ENCODE measurements at places on chromosomes 12 and 14.

GRCh38 chr12:119406308-119406707 lies 71.8 kb downstream of the CCDC60 start:
- DNase-seq, result no peak

GRCh38 chr14:59160506-59160905 lies 28.0 kb upstream of the DAAM1 start:
- DNase-seq, result no peak

DNA sequence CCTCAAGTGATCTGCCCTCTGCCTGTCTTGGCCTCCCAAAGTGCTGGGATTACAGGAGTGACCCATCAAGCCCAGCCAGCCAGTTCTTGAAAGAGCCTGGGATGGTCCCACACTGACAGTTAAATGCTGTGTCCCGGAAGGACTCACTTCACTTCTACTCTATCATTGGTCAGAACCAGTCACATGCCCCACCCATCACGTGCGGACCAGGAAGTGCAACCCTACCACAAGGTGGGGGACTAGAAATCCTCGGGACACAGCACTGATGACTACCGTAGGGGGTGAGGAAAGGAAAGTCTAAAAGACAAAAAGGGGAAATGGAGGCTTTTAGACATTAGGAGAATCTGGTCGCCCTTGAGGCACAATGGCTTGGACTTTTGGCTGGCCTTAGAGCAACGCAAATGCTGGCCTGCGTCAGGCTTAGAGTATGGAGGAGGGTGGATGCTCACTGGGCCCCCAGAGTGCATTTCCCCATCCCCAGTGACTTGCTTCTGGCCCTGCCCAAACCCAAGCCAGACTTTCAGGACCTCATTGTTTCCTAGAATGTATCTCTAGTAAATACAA lies 207.7 kb downstream of the TTC8 start:
- no peak for DNase-seq

DNA sequence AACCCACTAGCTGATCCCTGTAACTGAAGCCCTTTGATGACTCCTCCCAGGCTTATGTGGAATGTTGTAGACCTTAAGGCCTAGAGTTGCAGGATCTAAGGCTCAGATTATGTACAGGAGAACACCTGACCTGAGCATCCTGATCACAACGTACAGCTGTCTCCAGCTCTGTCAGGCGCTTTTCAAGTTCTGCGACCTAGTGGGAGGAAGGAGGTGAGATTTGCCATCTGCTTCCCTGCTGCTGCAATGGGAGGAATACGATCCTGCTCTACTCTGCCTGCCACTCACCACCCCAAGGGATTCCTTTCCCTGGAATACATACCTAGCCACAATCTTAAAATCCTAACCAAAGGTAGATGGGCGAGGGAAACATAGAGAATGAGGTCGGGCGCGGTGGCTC lies 10.5 kb downstream of the MBD6 start:
- no peak for DNase-seq

DNA sequence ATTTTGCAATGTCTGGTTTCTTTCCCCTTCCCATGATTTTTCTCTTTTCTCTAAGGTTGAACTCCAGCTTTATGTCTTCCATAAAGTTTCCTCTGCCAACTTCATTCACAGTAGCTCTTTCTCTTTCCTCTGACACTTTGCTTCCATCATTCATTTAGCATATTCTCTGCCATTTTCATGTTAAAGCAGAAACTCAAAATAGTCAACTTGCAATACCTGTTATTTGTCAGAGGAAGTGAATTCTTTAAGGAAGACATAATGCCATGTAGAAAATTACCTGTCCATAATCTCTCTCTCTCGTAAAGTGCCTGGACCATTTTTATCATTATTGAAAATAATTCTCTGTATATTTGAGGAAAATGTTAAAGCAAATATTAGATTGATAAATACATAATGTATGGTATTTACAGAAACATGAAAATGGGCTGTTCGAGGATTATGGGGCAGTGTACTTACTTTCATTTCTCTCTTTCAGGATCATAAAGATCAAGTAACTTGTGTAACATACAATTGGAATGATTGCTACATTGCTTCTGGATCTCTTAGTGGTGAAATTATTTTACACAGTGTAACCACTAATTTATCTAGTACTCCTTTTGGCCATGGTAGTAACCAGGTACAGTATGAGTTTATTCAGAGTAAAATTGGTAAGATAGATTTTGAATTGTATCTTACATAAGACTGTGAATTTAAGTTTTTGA lies 12.6 kb downstream of the NEDD1 start:
- DNase-seq, result no peak

DNA sequence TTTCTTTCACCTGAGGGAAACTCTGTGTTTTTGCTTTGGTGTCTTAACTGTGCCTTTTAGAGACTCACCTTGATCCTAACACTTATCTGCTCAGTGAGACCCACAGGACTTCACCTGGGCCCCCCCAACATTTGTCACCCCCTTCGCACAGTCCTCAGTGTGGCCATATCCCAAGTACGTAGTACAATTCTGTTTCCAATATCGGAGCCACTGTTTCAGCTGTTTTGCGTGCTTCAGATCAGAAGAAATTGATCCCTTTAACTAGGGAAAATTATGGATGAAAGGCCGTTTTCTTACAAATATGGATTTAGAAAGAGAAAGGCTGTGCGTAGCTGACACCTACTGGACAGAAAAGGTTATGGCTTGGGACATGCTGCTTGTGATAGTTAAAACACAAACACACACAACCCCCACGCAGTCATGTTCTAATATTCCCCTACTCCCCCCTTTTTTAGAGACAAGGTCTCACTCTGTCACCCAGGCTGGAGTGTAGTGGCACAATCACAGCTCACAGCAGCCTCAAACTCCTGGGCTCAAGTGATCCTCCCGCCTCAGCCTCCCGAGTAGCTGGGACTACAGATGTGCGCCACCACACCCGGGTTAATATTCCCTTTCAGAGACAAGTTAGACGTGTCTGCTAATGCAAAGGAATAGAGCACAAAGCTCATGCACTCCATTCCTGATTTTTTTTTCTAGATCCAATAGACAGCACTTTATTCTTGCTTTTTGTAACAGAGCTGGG lies 3.6 kb upstream of the SLC7A8 start:
- no peak for DNase-seq

- no peak for DNase-seq
Measured at GRCh38 chr12:7756993-7757392, 8.0 kb upstream of the NANOGNB start.

GRCh38 chr12:43973993-43974392 lies 138.1 kb downstream of the TMEM117 start:
- DNase-seq, result no peak

- DNase-seq, result no peak
Measured at GRCh38 chr12:522692-523378, 63.1 kb downstream of the B4GALNT3 start.

DNA sequence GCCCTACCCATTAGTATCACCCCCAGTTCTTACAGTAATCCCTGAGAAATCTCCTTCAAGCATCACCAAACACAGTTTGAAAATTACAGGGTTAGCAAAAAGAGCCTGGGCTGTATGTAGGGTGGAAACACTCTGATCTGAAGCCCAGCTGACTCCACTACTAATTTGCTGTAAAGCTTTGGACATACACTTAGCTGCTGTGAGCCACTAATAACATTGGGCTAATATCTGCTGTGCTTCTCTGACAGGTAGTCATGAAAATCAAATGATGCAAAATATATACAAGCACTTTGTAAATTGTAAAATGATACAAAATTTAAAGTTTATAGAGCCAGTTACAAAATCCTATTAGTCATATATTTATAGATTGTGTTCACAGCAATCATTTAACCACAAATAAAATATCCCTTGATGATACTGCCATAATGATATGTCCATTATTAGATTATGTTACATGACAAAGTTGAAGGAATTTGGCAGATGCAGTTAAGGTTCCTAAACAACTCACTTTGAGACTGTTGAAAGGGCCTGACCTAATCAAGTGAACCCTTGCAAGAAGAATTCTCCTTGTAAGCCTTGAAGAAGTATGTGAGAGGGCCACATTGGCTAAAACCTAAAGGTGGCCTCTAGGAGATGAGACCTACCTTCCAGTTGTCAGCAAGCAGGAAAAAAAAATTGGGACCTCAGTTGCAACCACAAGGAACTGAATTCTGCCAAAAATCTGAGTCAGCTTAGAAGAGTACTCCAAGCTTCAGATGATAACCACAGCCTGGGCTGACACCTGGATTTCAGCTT lies 19.0 kb downstream of the TWF1 start:
- DNase-seq, result no peak

DNA sequence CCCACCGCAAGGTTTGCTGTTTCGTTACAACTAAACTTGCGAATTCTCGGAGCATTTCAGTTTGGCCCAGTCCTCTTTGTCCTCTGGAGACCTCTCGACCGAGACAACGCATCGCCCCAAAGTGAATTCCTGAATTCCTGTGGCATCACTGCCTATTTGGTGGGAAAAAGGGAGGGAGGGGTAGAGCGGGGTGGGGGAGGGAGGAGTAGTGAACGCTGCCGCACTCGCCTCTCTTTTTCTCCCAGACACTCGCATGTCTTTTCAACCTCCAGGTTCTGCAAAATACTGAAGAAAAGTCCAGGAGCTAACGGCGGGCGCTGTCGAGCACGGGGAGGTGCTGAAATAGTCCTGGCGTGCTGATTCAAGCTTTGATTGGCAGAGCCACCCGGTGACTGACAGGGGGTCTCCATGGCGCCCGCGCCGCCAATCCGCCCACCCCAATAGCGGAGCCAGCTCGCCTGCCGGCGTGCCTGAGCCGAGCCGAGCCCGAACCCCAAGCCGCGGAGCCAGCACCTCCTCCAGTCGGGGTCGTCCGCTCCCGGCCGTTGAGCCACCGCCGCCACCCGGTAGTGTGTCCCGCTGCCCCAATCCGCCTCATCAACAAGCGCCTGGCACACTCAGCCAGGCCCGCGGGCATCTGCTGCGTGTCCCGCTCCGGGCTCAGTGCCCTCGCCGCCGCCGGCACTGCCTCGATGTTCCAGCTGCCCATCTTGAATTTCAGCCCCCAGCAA lies at the start of gene SIX6:
Gene SIX6, plus strand, starts transcription at position 440 of the 731 bp plus-strand sequence. Its CDS starts 253 bp downstream, at position 693.
- peak; percentile 21 for DNase-seq

- DNase-seq, result no peak
Measured at GRCh38 chr12:70994217-70994788, 73.8 kb upstream of the PTPRR start.

DNA sequence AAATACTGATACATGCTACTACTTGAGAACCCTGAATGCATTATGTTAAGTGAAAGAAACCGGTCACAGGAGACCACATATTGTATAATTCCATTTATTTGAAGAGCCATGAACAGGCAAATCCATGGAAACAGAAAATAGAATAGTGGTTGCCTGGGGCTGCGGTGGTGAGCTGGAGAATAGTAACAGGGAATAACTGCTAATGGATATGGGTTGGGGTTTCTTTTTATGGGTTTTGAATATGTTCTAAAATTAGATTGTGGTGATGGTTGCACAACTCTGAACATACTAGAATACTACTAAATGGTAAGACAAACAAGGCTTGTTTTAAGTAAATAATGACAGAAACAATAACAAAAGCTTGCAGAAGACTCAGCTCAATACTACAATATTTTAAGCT lies 293.0 kb downstream of the BTG1 start:
- no peak for DNase-seq

DNA sequence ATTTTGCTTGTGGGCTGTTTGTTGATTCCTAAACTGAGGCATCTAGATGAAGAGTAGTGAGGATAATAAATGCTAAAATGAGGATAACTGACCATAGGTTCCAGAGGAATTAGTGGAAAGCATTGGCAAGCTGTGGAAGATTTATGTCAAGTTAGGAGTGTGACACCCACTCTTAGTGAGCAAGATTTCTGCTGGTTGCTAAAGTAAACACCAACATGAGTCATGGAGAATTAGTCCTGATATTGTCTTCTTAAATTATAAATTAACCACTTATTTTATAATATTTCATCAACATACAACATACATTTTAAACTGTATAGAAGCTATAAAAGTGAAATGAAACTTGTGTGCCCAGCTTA lies 328.2 kb downstream of the RPL10L start:
- no peak for DNase-seq

DNA sequence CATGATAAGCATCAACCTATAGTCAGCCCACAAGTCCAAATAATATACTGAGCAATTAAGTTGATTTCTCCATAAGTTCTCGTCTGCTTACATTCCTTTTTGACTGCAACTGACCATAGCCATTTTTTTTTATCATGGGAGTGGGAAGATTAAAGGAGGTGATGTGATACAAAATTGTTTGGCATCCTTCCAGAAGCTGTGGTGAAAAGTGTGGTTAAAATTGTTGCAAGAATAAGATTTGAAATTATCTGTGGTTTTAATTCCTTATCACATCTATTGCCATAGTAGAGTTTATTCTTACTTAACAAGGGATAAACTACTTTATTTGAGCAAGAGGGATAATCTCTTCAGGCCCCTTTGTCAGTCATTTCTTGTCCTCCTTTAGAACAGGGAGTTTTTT lies 50.7 kb downstream of the LIN52 start:
- no peak for DNase-seq

DNA sequence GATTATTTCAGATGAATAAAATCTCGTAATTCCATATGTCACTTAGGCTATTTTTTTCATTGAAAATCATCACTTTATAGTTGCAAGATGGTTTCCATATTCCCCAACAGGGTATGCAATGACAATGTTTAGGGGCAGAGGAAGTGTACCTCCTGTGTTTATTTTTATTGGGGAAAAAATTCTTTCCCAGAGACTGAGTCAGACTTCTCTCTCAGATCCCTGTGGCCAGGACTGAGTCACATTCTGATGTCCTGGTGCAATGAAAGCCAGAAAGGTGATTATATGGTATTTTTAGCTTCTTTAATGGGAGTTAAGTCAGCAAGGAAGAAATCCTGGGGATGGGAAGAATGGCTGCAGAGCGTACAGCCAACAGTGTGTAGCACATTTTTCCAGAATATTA lies 196.9 kb upstream of the ALG10 start:
- DNase-seq, result no peak

DNA sequence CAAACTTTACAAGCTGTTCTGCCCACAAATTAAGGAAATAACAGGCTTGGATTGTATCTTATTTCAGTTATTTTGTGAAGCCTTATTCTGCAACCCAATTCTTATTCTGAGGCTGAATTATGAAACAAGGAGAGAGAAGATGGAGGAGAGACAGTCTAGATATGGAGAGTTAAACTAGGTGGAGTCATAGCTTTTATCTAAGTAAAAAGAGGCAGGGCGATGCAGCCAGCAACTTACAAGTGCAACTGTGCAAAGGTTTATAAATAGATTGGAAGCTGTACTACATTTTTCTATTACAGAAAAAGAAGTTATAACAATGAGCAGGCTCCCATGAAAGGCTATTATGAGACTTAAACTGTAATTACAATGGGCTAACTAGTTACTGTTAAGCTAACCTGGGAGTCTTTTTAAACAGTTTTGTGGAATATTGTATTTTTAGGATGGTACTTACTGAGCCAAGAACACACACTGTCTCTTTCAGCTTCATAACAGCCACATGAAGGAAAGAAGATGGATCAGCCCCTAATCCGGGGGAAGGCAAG lies 22.4 kb downstream of the NID2 start:
- no peak for DNase-seq

GRCh38 chr12:123907726-123908476 lies 64.7 kb downstream of the CCDC92 start:
- no peak for DNase-seq

- no peak for DNase-seq
Measured at GRCh38 chr12:52191841-52192791, at the start of gene KRT80. Gene KRT80 (minus strand): TSS chr12:52192014. CDS start chr12:52191902, 112 bp downstream.

All from stimulated activated CD4-positive, alpha-beta T cell treated with anti-CD3 and anti-CD28 coated beads, Interleukin-2, amount 100 ng/mL, for 24 hours (primary cell).